Brain (organoid and tissue), 16 donors: ENCODE measurements at places on chromosomes 2 and 18.

DNA sequence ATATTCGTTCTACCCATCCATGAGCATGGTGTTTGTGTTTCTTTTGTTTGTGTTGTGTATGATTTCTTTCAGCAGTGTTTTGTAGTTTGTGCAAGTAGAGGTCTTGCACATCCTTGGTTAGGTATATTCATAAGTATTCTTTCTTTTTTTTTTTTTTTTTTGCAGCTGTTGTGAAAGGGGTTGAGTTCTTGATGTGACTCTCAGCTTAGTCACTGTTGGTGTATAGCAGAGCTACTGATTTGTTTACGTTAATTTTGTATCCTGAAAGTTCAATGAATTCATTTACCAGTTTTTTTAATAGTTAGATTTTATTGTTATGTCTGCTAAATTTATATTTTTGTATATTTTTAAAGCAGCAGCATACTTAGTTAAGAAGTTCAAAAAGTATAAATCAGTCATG lies 834.4 kb upstream of the NRXN1 start:
- DNase-seq, result no peak

GRCh38 chr2:12131975-12132374 lies 385.5 kb downstream of the LPIN1 start:
- no peak for DNase-seq

GRCh38 chr2:11945139-11946126 lies 199.0 kb downstream of the LPIN1 start:
- DNase-seq, result no peak

GRCh38 chr2:158184556-158185343 lies 83.1 kb downstream of the UPP2 start:
- DNase-seq, result no peak

DNA sequence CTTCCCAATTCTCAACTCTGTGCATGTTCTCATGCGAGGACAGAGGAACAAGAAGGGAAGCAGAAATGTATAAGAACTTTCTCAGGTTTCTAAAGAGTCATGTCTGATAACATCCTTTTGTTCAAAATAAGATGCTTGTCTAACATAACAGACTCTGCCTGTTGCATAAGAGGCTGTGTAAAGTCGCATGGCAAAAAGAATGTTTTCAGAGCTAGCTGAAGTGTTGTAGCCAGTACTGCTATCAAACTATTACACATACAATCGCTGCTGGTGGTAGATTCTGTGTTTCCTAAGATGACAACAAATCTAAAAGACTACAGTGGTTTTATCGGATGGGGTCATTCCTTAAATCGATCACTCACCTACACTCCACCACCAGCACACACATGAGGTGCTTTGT lies 487.5 kb downstream of the IRS1 start:
- peak; percentile 56 for DNase-seq

DNA sequence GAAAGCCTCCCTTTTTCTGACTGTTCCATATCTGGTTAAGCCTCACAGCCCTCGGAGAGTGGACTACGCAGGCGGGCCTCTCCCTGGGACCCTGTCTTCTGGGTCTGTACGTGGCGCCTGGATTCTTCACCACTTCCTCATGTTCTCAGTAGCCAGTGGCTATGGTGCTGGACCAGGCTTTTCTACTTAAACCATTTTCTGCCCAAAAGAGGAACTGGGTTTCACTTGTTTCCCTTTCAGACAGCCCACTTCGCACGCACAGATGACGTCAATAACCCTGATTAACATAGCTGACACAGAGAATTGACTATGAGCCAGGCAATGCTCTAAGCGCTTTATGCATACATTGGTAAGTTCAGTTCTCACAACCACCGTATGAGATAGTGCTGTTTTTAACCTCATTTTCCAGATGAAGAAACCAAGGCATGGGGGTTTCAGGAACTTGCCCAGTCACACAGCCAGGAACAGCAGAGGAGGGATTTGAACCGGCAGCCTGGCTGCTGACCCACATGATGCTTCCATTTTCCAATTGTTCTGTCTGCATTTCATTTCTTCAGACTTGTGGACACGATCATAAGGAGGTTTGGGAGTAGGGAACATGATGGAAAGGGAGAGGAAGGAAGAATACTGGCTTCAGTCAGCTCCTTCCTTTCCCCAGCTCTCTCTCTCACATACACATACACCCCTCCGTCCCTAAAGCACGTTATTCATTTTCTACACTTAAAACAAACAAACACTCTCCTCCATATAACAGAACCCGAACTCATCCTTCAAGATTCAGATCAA lies 41.7 kb downstream of the MYOM1 start:
- DNase-seq, result no peak

DNA sequence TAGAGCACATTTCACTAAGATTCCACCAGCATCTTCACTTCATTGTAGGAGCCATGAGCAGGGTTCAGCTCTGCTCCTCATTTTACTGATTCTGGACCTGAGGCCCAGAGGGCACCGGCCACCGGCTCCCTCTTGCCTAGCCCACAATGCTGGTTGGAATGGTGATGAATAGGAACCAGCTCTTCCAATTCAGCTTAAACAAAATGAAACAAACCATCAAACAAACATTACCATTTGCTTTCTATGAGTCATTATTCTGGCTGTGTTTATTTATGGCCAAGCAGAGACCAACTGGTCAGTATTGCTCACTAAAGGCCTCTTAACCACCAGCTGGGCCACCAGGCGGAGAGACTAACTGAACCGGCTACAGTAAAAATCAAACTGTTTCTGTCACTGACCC lies 176.7 kb downstream of the MTX2 start:
- DNase-seq, result no peak

DNA sequence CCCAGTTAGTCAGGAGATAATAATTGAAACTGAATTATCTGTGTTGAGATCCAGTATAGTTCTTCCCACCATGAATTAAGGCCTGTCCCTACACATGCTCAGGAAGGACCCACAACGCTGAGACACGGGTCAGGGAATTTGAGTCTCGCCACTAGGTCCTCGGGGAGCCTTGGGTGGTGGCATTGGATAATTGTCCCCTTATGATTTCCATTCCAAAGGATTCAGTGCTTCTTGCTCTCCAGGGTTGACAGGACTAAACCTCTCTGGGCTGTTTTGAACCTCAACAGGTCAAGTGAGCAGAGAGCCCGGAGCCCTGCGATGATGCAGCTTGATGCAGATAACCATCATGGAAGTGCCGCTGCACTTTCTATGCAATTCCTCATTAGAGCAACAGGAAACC lies 253.7 kb upstream of the PXDN start:
- DNase-seq, result no peak

- no peak for DNase-seq
These were observed 8.0 kb downstream of the USP39 start for GRCh38 chr2:85623991-85624390.

DNA sequence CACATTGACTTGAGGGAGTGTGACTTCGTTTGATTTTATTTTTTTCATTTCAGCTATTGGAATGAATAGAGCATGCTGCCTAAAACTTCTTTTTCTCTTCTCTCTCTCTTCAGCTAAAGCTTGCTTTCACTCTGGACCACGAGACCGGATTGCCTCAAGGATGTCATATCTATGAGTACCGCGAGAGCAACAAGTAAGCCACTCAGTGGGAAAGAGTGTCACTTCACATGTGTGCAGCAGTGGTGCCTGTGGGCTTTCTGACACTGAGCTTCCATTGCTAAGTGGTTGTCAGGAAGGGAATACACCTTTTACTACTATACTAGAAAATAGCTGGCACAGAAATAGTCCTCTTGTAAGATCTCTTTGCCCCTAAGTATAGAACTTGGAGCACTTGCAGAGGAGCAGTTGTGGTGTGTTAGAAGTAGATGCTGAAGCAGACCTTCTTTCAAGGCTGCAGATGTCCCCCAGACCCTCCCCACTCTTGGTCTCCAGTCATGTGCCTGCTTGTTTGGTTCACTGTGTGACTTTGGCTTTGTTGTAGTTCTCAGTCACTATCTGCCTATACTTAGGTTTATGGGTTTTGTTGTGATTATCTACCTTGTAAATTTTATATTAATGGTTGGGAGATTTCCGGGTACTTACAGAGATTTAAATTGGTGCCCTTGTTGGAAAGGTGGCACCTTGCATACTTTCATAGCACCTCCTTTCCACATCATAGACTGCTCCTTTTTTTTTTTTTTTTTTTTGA lies 78.5 kb upstream of the ALPP start:
- DNase-seq, result no peak

DNA sequence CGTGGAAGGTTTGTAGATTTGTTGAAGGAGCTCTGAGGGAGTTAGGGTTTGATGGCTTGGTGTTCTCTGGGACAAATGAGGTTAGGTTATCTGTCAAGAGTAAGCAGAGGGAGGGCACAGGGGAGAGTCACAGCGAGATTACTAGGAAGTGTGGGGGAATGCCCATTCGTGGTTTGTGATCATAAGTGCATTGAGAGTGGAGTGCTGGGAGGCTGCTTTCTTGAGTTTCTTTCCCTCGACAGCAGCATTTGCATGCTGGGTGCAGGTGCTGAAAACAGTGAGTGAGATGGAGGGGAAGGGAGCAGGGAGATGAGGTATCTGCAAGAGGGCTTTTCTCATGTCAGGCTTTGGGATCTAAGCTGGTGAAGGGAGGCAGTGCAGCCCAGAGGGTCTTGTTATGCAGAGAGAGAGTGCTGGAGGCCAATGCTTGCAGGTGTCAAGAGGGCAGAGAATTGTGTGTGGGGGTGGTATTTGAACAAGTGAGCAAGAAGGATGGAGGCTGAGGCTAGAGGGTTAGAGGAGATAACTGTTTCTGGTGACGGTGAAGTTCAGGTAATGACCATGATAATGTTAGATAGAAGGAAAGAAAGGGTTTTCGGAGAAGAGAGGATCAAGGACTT lies 8.8 kb downstream of the RALB start:
- no peak for DNase-seq

DNA sequence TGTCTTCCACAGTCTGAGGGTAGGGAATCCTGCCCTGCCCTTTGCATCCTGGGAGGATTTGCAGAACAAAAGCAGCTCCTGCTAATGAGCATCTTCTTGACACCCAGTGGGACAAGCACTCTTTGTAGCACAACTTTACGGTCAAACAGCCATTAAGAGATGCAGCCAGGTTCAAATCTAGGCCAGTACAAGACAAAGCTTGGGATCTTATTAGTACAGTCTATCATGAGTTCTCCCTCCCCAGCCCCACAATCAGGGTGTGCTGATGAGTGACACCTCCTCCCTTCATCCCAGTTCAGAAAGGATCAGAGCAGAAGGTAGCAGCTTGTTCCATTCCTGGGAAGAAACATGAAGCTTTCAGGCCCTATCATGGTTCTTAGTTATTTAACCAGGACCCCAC lies 41.9 kb downstream of the MARCO start:
- no peak for DNase-seq

DNA sequence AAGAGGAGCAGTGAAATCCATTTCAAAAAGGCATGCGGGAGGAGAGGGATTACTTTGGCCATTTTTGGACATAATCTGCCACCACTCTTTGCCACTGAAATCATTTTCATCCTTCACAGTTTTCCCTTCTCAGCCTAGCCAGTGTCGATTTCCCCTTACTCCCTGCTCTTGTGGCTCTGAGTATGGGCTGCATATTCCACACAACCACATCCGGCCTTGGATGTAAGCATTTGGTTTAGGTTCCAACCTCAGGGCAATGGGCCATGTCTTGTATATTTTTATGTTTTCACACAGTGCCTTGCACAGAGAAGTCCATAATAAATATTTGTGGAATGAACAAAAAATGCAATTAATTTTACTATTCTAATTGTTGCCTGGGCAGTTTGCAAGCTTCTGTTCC lies 7.7 kb upstream of the SERPINE2 start:
- no peak for DNase-seq

- no peak for DNase-seq
These were observed 126.2 kb downstream of the NUP35 start for GRCh38 chr2:183250472-183250871.

- DNase-seq, result no peak
These were observed 78.5 kb downstream of the UGGT1 start for GRCh38 chr2:128169497-128169896.

DNA sequence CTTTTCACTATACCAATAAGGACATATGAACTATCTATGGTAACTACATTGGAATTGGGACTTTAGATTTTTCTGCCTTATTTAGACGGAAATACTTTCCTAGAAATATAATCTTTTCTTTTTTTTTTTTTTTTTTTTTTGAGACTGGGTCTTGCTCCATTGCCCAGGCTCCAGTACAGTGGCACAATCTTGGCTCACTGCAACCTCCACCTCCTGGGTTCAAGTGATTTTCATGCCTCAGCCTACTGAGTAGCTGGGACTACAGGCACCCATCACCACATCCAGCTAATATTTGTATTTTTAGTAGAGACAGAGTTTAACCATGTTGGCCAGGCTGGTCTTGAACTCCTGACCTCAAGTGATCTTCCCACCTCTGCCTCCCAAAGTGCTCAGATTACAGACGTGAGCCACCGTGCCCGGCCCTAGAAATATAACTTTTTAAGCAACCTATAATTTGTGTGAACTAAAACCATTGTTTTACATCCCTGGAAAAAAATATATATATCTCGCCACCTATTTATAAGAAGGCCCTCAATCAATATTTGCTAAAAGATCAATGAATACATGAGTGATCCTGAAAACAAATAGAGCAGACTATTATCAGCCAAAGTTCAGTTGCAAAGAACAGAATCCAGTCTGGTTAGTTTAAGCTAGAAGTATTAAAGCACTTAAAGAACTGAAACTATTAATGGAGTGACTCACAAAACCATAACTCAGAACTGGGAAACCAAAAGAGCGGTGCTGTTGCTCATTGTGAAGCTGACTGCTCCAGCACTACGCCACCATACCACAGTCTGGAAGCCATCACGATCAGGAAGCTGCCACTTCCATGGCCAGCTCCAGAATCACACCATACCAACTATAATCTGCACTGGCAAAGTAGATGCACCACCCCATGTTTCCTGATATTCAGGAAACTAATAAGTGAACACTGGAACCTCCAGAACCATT lies 8.4 kb upstream of the HNRNPLL start:
- DNase-seq, result no peak

- DNase-seq, result peak; percentile 79
These were observed 684.3 kb downstream of the KCNJ3 start for GRCh38 chr2:155382776-155383175.

- DNase-seq, result no peak
These were observed 109.8 kb upstream of the YPEL5 start for GRCh38 chr2:30037016-30037415.

- DNase-seq, result no peak
These were observed 301.8 kb upstream of the ID2 start for GRCh38 chr2:8380026-8380425.

DNA sequence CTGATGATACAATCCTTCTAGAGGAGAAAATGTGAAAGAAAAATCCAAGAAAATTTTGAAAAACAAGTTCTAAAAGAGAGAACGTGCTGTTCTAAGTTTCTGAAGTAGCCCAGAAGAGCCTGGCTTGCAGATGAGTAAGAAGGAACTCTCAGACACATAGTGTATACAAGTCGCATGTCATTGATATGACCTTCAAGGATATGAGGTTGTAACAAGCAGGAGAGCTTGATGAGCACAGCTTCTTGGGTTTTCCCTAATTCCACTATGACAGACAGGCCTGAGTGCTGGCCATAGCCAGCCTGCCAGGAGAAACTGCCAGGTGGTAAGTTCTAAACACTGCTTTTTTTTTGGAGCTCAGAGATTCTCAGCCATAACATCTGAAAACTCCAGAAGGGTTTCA lies 235.7 kb upstream of the SIX2 start:
- no peak for DNase-seq

- no peak for DNase-seq
These were observed 10.8 kb downstream of the CACNB4 start for GRCh38 chr2:152088006-152088405.
